ENCODE measurements at places on chromosomes 2 and 18.

- DNase-seq: peak; percentile 92
Measured at GRCh38 chr18:32301976-32302743, 112.3 kb downstream of the MEP1B start.

DNA sequence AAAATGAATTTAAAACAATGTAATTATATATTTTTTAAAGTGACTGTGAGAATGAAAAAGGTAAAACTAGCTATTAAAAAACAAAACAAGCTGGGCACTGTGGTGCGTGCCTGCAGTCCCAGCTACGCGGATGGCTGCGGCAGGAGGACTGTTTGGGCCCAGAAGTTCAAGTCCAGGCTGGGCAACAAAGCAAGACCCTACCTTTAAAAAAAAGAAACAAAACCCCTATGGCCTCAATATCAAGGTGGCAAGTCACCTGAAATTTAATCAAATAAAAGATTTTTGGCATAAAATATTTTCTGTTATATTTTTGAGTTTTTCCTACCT, 46.9 kb upstream of the STRN start:
- DNase-seq: no peak

GRCh38 chr2:33531549-33532059, 55.2 kb downstream of the RASGRP3 start:
- no peak for DNase-seq

DNA sequence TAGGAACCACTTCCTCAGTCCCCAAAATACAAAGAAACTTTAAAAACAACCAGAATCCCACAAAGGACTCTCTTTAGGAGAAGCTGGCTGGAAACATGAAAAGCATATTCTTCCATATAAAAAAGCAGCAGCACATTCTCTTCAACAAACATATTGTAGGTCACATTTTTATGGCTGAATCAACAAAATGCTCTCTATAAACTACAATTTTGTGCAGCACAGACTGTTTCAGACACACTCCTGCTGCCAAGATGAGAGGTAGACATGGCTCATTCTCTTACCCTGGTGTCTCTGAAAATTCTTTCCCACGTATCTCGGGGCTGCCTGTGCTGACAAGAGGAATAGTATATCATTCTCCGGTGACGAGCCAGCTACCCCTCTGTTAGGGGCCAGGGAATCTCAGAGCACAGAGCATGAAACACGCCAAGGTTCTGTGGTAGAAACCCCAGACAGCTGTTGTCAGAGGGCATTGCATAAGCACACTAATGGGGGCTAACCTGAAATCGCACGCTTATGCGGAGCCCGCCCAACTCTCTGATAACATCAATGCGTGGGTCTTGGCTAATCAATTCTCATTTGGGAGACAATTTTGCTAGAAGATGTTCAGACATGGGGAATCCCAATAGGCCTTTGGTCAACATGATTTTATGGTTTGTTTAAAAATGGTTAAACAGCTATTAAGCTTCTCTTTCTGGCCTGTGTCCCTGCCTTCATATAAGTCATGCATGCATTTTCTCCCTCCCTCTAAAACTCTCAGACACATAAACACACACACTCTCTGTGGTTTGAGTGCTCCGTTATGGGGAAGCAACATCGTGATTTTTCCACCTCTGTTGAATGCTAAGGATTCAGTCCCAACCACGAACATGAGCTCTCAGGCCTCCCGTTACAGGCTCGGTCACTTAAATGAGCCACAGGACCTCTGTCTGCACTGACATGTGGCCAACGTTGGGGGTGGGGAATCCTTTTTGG, 177.5 kb downstream of the INO80D start:
- DNase-seq: no peak

GRCh38 chr2:9108210-9108967, 98.2 kb upstream of the ASAP2 start:
- peak; percentile 14 for DNase-seq

DNA sequence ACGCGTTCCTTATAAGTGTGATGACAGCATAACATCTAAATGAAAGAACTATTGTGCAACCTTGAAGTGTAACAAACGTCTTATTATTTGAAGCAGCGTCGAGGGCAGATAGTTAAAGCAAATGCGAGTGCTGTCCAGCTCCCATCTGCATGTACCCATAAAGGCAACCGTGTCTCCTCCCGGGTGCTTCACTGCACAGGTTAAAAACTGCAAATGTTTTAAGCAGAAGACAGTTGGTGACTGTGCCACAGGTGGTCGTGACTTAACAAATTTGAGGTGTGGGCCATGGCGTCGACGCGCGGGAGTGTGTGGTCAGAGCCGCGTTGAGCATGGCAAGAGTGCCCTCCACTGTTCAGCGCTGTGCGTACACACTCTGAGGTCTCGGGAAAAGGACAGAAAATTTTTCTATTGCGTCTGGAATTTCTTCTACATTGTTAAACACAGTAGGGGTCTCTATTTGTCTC, 6.4 kb downstream of the SALL3 start:
- peak; percentile 25 for DNase-seq

GRCh38 chr2:64943387-64944150, 45.6 kb upstream of the SLC1A4 start:
- peak; percentile 83 for DNase-seq

DNA sequence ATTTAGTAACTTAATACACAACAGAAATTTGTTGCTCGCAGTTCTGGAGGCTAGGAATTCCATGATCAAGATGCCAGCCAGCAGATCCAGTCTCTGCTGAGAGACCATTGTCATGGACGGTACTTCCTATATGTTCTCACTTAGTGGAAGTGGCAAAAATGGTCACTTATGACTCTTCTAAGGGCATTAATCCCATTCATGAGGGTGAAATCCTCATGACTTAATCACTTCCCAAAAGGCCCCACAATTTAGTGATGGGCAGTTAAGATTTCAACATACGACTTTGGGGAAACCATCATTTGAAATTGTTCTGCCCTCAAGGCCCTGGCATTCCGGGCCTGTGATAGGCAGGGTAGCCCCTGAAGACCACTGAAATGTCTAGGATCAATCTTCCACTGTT, 23.0 kb downstream of the BZW1 start:
- DNase-seq: no peak

DNA sequence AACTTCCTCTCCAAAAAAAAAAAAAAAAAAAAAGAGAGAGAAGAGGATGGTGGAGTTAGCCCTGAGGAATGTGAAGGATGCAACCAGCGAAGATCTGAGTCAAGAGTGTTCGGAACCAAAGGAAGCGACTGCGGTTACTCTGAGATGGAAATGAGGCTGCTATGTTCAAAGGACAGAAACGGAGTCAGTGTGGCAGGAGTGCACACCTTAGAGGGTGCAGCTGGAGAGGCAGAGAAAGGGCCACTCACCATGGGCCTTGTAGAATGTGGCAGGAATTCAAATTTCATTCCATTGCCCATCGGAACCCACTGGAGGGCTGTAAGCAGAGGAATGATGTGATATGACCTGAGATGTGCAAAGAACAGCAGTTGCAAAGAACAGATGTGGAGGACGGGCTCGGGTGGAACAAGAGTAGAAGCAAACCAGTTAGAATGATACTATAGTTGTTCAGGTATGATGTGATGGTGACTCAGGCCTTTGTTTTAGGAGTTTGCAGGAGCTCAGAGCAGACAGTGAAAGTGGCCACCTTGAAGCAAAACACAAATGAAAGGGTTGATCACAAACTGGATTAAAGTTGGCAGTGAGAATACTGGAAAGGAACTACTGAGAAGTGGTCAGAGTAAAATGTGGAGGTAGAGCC, 22.6 kb downstream of the ITGA6 start:
- no peak for DNase-seq

DNA sequence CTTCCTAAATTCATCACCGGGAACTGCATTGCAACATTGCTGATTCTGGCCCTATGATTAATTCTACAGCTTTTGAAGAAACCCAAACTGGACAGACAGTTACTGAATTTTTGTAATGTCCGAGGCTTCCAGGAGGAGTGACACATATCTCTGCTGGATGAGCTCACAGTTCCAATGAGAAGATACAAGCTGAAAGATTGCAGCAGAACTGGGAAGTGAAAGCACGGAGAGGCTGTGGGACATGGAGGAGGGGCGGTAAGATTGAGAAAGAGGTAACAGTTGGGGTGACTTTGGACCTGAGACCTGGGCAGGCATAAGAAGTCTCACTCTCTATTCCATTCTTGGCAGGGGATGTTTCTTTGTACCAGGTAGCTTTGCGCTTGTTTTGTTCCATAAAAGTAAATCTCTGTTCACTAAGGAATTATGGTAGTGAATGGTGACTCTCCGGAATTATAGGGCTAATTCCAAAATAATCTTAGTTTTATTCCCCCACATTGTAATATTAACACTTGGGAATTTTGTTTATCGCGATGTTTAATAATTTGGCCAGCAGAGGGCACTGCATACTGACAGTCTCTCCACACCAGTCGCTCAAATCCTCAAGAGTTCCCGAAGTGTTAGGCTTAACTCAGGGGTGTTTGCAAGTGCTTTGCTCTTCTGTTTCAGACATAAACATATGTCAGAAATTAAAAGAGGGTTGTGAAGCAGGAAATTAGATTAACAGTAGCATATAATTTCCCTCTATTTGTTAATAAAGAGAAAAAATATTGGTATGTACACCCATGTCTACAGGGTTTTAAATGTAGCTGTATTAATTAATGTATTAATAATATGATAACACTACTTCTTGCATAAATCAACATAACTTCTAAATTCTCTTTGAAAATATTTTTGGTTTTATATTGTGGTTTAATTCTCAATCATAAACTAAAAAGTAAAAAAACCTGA, 201.4 kb downstream of the SOCS6 start:
- DNase-seq: peak; percentile 81

- DNase-seq: no peak
Measured at GRCh38 chr18:13271302-13271911, 52.8 kb downstream of the LDLRAD4 start.

DNA sequence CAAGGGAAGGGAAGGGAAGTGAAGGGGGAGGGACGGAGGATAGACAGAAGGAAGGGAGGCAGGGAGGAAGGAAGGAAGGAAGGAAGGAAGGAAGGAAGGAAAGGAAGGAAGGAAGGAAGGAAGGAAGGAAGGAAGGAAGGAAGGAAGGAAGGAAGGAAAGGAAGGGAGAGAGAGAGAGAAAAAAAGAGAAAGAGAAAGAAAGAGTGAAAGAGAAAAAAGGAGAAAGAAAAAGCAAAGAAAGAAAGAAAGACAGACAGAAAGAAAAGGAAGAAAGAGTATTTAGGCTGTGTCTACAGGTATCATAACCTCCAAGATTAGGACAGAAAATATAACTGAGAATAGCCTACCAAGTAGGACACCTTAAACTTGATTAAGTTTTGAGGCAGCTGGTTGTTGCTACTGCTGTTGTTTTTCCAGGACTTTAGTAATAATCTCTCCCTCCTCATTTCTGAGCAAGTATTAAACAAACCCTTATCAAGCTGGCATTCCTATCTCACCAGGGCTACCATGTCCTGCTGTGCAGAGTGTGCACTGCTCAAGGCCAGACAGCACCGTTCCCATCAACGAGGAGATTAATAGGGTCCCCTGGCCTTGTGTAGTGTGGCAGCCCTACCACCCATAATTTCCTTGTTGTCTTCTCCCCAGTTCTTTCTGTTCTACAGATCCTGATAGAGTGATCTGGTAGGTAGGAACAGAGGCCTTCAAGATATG, 90.5 kb upstream of the FHL2 start:
- DNase-seq: no peak

- no peak for DNase-seq
Measured at GRCh38 chr2:144624451-144624850, 104.5 kb upstream of the ZEB2 start.

GRCh38 chr18:11134940-11135339, 14.4 kb downstream of the PIEZO2 start:
- DNase-seq: no peak

DNA sequence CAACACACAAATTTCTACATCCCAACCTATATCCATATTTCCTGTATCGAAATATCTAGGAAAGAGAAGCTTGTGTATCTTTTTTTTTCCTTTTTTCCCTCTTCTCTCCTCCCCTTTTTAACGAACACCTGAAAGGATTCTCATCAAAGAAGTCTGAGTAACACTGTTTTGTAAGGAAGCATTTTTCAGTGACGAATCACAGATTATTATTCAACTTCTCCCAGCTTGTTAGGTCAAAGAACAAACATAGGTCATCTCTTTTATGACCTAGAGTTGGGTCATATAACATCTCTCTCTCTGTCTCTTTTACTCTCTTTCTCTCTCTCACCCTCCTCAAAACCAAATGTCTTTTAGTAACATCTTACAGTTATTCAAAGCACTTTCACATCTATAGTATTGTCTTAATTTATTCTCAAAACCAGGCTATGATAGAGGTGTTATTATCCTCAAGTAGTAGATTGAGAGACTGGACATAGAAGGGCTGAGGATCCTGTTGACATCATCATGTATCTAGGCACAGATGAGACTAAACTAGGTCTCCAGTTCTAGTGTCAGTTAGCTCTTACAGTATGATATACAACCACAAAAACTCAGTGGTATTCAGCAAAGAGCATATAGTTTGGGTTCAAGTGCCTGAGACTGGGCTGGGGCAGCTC, 80.1 kb upstream of the SPOPL start:
- peak; percentile 19 for DNase-seq

GRCh38 chr2:202122980-202123720, 50.1 kb downstream of the KIAA2012 start:
- no peak for DNase-seq

GRCh38 chr2:226098861-226099745, 699.6 kb downstream of the NYAP2 start:
- no peak for DNase-seq

GRCh38 chr2:196174404-196174803, 3.0 kb upstream of the STK17B start:
- no peak for DNase-seq

GRCh38 chr2:240792629-240793312, 27.2 kb downstream of the KIF1A start:
- no peak for DNase-seq

DNA sequence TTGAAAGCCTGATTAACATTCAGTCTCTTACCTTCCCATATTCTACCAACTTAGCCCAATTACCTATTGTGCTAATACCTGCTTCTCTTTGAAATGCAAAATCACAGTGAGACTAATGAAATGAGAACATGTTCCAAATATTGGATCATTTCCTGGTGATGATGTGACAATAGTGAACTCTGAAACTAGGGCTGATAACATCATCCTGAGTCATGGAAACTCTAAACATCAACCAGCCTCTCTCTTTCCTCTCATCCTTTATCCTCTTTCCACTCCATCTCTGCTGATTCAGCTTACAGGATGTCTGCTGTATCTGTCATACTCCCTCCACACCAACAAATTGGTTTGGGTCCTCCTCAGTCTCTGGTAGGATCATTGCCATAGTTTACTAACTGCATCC, 98.8 kb upstream of the NCKAP5 start:
- DNase-seq: peak; percentile 39

GRCh38 chr2:210606001-210606400, 49.6 kb downstream of the CPS1 start:
- no peak for DNase-seq

DNA sequence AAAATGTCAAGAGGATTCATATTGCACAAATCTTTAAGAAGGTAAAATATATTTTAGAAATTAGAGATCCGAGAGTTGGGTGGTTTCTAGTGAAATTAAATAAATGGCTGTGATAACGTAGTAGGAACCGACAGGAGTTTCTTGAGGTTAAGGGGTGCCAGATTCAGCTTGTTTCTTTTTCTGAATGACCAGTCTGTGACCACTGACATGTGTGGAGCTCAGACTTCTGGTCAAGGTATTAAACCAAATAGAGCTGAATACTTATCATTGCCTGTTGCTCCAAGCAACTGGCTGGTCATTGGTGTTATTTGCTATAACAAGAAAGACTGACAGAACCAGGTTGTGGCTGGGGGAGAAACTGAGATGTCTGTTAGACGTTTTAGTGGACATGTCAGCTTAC, 408.2 kb upstream of the HS6ST1 start:
- no peak for DNase-seq

All from adipocyte (in vitro differentiated cells).